ENCODE measurements at places on chromosomes 6 and 20.

DNA sequence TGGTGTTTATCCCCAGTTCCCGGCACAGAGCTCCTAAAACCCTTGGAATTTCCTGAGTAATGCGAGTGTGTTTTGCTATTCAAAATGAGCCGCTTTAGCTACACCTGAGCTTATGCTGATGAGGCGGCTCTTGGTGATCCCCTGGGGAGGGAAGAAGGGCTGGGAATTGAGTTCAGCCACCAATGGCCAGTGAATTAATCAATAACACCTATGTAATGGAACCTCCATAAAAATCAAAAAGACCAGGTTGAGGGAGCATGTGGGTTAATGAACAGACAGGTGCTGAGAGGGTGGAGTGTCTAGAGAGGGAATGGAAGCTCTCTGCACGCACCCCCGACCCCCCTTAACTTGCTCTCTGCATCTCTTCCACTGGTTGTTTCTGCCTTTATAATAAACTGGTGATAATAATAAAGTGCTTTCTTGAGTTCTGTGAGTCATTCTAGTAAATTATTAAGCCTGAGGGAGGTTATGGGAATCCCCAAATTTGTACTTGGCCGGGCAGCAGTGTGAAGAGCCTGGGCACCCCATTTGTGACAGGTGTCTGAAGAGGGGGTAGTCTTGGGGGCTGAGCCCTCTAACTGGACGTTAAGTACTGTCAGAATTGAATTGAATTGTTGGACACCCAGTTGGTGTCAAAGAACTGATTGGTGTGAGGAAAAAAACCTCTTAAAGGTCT lies 24.6 kb upstream of the SERPINB1 start:
- no peak for DNase-seq

- DNase-seq = no peak
These were observed 771 bp downstream of the ARFRP1 start for GRCh38 chr20:63706852-63707557.

GRCh38 chr20:58519940-58520712 lies 4.9 kb upstream of the APCDD1L start:
- no peak for DNase-seq

DNA sequence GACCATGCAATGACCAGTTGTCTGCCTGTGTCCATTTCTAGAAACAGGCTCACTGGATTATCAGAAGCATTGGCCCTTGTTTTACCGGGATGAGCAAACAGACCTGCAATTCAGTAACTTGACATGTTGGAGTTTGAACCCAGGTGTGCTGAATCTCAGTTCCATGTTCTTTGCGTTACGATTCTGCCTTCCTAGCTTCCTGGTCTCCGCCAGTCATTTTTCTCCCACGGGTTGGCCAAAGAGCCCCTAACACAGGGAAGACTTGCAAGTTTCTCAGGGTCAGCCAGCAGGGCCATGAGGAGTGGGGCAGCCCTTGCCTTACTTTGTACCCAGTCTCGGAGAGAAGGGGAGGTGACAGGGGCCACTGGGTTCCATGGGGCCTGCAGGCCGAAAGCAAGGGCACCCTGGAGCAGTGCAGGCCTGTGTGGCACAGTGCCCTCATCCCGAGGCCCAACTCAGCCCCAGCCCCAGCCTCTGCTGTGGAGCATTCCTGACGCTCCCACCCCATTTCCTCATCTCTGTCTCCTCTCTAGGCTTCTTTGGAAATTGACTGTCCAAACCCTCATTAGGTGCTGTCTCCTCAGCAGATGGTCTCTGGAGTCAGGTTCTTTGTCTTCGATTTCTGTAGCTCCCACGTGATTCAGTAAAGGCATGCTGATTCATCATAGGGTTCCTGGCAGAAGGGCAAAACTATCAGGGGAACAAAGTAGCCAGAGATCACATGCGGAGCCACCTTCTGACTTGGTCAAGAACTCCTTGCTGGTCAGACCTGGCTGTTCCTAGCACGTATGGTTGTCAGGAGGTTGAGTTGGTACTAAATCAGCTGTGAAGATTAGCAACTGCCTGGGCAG lies 23.6 kb downstream of the CDS2 start:
- no peak for DNase-seq

DNA sequence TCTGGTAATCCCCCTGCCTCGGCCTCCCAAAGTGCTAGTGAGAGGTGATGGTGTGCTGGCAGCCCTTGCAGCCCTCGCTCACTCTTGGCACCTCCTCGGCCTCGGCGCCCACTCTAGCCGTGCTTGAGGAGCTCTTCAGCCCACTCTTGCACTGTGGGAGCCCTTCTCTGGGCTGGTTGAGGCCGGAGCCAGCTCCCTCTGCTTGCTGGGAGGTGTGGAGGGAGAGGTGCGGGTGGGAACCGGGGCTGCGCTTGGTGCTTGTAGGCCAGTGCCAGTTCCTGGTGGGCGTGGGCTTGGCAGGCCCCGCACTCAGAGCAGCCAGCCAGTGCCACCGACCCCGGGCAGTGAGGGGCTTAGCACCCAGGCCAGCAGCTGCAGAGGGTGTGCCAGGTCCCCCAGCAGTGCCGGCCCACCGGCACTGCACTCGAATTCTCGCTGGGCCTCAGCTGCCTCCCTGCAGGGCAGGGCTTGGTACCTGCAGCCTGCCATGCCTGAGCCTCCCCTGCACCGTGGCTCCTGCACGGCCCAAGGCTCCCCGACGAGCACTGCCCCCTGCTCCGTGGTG lies 189.0 kb upstream of the ASCC3 start:
- no peak for DNase-seq
